ENCODE measurements at places on chromosomes 1 and 21.

- no peak for DNase-seq
Observed at GRCh38 chr1:97138515-97139032, 417.0 kb downstream of the PTBP2 start.

DNA sequence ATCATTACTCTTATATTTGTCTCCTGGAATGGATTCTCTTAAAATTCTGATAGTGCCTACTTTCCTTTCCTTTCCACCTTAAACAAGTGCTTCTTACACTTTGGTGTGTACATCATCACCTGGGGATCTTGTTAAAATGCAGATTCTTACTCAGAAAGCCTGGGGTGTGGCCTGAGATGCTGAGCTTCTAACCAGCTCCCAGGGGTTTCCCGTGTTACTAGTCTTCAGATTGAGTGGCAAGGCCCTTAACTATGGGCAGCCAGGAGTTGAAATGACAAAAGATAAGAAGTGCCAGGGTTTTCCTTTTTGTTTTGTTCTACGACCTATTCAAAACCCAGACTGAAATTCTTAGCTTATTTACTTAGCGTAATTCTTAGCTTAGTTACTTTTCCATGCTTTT lies 159.2 kb downstream of the HFM1 start:
- DNase-seq, result no peak

DNA sequence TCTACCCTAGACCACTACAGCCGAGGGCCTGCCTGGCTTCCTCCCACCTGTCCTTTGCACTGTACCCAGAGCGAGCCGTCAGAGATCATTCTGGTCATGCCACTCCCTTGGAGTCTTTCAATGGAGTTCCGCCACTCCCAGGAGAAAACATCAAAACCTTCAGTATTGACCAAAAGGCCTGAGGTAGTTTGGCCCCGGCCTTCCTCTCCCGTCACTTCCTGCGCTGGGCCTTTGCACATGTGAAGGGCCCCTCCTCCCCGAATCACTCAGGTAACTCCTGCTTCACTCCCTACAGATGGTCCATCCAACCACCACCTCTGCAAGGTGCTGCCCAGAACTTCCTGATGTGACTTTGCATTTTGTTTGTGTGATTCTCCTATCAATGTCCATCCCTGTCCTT lies 26.6 kb downstream of the UBE2G2 start:
- no peak for DNase-seq

GRCh38 chr1:186308264-186309060 lies 66.6 kb downstream of the TPR start:
- no peak for DNase-seq

DNA sequence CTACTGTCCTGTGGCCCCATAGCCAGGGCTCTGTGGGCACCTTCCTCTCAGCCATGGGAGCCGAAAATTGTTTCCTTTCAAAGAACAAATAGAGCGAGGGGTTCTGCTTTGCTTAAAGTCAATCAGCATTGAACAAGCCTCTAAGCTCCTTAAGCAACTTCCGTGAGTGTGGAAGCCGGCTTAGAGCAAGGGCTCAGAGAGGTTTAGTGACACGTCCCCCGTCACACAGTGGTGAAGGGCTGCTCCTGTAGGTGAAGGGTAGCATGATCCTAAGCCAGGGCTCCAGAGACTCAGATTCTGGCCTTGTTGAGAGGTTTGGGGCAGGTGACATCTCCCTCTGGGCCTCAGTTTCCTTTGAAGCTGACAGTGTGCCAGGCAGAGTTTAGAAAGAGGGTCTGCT lies 94.0 kb upstream of the WNT4 start:
- DNase-seq, result no peak

- no peak for DNase-seq
Observed at GRCh38 chr1:32870615-32871363, at the start of gene FNDC5. Gene FNDC5, minus strand, starts transcription at chr1:32870912.

DNA sequence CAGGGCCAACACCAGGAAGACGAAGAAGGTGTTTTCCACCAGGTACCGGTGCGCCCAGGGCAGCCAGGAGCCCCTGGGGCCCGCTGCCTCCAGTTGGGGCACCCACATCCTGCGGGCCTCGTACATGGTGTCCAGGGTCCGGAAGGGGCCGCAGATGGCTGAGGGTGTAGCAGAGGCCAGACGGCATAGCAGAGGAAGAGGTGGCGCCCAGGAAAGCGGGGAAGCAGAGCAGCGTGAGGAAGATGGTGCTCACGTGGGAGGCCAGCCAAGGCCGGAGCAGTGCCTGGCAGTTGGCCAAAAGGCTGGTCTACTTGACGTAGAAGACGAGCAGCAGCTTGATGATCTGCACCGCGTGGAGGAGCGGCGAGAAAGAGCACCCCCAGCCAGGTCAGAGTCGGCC lies 40.4 kb downstream of the ZNF691 start:
- DNase-seq, result no peak

Measured in activated CD4-positive, alpha-beta T cell treated with anti-CD3 and anti-CD28 coated beads, Interleukin-2, amount 50 U/mL, for 4 hours (primary cell).